Peyer's patch (tissue), 4 donors: ENCODE measurements at places on chromosomes 13 and 19. TPM values are rescaled to one million over a fixed set of nuclear protein-coding genes. Genes with fewer than 3 reads are reported as not detected.

- no peak for DNase-seq
These were observed 20.1 kb upstream of the NANOS2 start for GRCh38 chr19:45934551-45935230.

DNA sequence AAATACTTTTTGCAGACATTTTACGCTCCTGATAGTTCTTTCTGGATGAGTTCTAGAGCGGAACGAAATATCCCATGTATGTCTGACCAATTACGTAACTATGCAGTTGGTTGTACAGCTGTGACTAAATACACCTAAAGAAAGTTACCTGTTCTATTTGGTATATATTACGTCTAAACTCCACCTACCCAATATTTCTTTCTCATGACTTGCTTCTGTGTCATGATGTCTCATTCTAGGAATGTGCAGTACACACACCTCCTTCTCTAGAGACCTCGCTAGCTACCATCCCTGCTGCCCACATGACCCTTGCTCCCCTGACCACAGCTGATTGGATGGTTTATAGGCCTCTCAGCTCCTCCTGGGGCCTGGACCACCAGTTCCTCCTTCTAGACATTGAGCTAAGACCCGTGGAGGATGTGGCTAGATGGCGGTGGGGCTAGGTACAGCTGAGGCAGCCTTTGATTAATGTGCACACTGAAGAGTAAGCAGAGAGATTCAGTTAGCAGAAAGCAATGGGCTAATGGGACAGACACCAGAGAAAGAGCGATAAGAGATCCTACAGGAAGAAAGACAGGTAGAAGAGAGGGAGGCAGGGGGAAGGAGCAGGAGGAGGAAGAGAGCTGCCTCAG is 422.1 kb downstream of the COG6 start:
- DNase-seq, result no peak

ODAD3 gene
- 1.5 TPM for total RNA-seq

SLC25A41 gene
- total RNA-seq, result not detected

DNA sequence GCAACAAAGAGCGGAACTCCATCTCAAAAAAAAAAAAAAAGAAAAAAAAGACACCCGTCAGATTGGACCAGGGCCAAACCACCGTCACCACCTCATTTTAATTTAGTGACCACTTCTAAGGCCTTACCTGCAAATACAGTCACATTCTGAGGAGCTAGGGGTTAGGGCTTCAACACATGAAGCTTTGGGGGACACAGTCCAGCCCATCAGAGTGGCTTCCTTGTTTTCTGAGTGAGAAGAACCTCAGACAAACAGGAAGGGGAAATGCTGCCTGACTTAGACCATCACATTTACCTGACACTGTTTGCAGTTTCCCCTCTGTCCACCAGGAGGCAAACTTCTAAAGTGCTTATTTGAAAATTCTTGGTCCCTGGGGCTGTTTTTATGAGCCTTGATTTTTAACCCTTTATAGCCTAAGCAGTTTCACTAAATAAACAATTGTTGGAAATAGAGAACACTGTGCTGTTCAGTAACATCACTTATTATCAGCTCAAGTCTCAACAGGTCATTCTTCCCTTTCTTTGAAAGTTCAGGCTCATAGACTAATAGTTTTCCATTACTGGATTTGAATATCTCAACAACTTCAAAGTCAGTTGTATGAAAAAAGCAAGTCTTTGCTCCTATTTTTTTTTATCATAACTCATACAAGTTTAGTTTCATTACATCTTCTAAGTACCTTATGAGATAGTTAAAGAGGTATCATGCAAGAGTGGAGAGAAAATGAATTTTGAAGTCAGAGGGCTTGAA is 74.9 kb upstream of the WASF3 start:
- peak; percentile 89 for DNase-seq

TNFRSF19 gene
- total RNA-seq, result 1.7 TPM

PTPRH gene
- 26.4 TPM for total RNA-seq

ZNF835 gene
- 0.94 TPM for total RNA-seq

MYO1F gene
- 16.6 TPM for total RNA-seq

DNA sequence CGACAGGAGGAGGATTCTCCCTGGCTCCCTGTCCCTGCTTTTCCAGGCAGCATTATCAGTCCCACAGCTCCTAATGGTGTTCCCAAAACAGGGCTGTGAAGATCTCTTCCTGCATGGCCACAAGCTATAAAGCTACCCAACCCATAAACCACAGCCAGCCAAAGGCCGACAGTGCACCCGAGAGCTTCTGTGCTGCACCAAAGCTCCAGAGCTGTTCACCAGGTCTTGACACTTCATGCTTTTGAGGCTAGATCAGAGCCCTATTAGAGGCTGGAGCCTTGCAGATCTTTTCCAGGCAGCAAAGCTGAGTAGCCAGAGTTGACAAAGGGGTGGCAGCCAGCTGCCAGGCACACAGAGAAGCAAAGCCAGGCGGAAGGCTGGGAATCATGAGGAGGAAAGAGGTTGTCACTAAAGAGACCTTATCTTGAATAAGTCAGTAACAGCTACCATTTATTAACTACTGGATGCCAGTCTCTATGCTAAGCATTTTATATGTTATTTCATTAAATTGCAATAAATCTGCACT is 180.4 kb downstream of the KATNAL1 start:
- no peak for DNase-seq

GRCh38 chr13:76019421-76020044 is 383.4 kb downstream of the LMO7 start:
- no peak for DNase-seq

DNA sequence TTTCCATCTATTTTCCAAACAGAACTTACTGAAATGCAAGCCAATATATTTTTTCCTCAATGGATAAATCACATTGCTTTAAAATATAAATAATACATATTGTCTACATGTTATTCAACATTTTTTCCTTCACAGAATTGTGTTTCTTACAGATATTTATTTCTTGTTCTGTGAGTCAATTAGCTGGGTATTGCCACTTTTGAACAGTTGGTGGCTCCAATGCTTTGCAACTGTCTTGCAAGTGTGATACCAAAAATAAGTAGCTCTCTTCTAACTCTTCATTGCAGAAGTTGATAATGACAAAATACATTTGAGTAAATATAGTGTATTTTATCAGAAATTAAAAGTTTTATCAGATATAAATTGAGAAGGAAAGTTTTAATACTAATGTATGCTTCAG is 17.1 kb upstream of the GPC5 start:
- DNase-seq, result no peak

- DNase-seq, result no peak
These were observed 96.1 kb downstream of the OXGR1 start for GRCh38 chr13:96898212-96898611.

DNA sequence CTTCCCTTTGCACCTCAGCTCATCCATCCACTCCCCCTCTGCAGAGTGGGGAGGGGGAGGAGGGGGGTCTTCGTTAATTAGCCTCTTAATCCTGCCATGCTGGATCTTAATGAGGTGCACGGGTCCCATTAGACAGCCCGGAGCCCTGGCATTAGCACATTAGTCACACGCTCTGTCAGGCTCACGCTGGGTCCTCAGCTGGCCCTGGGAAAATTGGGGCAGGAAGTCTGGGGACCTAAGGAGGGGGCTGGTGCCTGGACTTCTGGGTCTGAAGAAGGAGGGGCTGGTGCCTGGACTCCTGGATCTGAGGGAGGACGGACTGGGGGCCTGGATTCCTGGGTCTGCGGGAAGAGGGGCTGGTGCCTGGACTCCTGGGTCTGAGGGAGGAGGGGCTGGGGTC is 444 bp upstream of the NCCRP1 start:
- DNase-seq, result no peak

- peak; percentile 90 for DNase-seq
These were observed 3.4 kb downstream of the BBC3 start for GRCh38 chr19:47227352-47228167.

- DNase-seq, result no peak
These were observed 390.5 kb upstream of the PCDH9 start for GRCh38 chr13:67620665-67621064.

- no peak for DNase-seq
These were observed 5.8 kb downstream of the ZIC2 start for GRCh38 chr13:99987154-99988019.

GRCh38 chr19:2041683-2042484 is 9.2 kb downstream of the MKNK2 start:
- DNase-seq, result peak; percentile 98

- peak; percentile 83 for DNase-seq
These were observed 34.4 kb downstream of the PIP5K1C start for GRCh38 chr19:3665681-3666544.

CYP4F2 gene
- total RNA-seq, result 748 TPM

GRCh38 chr13:92473765-92474475 is 752.7 kb upstream of the GPC6 start:
- no peak for DNase-seq

CD79A gene
- total RNA-seq, result 3.8 TPM

PRRG2 gene
- total RNA-seq, result 20.8 TPM
